ENCODE measurements at places on chromosomes 7 and 10.

DNA sequence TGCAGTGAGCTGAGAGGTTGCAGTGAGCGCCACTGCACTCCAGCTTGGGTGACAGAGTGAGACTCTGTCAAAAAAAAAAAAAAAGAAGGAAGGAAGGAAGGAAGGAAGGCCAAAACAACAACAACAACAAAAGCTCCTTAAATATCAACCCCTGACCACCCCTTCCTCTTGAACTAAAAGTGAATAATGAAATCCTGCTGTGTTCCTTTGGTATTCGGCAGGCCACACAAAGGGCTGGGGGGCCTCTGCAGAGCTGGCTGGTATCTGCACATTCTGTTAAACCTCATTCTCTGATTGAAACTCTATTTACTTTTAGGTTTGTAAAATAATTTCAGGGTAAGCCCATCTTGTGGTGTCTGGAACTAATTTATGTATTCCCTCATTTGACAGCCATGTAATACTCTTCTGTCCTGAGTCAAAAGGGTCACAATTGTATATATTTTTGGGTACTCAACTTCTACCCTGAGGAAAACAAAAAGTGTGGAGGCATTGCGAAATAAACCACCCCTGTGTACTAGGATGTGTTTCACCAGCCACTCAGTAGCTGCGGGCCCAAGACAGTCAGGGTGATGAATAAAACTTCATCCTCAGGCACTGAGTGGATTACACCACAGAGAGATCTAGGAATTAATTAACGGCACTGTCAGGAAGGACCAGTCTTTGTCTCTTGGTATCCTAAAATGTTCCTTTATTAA lies 446.4 kb upstream of the PFKP start:
- DNase-seq: no peak

DNA sequence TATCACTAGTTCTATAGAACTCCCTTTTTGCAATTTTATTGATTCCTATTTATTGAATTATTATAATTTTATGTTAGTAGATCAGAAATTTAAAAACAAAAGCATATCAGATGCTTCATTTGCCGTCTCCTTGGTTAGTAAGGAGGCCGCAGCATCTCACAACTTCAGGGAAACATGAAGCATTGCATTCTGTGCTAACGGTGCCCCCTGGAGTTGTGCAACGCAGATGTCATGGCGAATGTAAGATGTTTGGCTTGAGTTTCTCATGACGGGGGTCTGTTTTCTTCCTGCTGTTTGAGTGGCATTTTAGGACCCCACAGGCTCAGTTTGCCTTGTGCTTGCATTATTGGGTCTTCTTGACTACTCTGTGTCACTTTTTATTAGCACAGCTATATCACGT lies 124.8 kb downstream of the CNNM2 start:
- DNase-seq: no peak

GRCh38 chr10:101856626-101857025 lies 13.0 kb upstream of the KCNIP2 start:
- DNase-seq: no peak

DNA sequence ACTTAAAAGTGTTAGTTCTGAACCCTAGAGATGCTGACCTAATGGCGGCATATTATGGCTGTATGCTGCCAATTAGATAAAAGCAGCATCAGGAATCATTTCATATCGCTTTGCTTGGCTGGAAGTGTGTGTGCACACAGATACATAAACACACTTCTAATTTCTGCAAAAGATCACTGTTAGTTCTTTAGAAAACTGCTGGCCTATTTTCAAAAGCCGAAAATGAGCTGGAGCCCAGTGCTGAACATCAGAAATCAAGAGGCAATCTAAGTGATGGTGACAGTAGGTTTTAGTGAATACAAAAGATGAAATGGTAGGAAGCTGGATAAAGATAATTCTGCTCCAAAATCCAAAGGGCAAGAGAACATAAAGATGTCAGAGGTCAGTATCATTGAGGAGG lies 745.8 kb upstream of the LRRTM3 start:
- no peak for DNase-seq

DNA sequence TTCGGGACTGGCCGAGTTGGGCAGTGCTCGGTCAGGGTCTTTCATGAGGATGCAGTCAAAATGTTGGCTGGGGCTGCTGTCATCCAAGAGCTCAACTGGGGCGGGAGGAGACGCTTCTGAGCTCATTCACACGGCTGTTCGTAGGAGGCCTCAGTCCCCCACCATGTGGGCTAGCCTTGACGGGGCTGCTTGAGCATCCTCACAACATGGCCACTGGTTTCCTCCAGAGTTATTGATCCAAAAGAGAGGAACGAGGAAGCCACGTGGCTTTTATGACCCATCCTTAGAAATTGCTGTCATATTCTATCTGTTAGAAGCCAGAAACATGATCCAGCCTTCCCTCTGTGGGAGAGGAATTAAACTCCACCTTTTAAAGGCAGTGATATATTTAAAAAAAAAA lies 68.1 kb downstream of the GTF2IRD1 start:
- no peak for DNase-seq

GRCh38 chr10:118775478-118775877 lies 20.7 kb upstream of the CACUL1 start:
- no peak for DNase-seq

DNA sequence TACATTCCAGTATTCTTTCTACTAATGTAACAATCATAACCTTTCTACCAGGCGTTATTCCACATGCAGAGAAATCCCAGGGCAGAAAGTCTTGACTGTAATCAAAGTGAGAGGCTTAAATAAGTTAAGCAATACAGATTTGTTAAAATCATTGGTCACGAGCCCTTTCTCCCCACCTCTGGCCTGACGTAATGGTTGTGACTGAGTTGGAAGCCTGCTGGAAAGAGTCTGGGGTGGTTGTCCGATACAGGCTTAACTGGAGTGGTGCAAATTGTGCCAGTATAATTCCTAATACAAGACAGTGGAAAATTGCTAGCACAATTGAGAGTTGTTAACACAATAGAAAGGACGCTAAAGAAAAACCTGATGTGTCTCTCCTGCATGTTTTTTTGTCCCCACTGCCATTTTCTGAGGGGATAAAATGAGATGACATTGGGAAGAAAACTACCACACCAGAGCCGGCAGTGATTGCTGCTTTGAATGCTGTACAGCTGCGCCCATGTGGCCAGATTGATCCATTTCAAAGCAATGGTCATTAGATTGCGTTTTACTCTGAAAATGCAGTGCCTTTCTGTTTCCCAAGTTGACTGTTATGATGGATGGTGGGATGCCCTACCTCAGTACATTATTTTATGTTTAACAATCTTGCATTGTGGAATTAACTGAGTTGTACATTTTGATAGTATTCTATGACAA lies 190.8 kb downstream of the POU6F2 start:
- DNase-seq: no peak

DNA sequence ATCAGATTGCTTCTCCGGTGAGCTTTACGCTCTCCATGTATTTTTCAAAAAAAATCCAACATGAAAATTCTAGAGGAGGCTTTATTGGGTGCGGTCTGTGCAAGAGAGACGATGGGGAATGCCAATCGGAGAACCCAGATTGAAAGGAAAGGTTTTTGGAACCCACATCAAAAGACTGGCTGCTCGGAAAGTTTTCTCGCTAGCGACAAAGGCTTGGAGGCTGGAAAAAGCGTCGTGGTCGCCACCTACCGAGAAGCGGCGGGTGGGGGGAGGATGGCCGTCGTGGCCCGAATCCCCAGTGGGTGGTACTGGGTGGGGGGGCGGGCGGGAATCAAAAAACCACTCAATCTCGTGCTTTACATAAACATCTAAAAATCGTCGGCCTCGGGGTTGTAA lies 1.1 kb upstream of the GTF2I start:
- DNase-seq: peak; percentile 52

GRCh38 chr10:80613466-80614170 lies 75.9 kb downstream of the SH2D4B start:
- DNase-seq: no peak

- DNase-seq: no peak
Observed at GRCh38 chr7:118148930-118149329, 35.0 kb upstream of the LSM8 start.

DNA sequence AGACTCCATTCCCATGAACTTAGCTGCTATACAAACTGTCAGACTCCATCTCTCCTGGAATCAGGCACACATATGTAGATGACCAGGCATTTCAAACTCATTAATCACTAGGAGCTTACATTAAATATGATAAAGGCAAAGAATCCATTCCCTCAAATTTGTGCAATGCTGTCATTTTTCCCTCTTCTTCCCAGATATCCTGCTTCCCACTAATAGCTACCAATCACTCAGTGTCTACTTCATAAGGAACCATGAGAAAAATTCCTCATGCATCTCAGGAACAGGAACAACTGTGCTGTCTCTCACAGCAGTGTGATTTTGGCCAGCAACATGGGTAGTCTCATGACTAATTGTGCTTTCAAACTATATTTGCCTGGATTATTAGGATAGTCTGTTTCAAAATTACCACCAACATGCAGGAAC lies 133.9 kb downstream of the DKK1 start:
- no peak for DNase-seq

DNA sequence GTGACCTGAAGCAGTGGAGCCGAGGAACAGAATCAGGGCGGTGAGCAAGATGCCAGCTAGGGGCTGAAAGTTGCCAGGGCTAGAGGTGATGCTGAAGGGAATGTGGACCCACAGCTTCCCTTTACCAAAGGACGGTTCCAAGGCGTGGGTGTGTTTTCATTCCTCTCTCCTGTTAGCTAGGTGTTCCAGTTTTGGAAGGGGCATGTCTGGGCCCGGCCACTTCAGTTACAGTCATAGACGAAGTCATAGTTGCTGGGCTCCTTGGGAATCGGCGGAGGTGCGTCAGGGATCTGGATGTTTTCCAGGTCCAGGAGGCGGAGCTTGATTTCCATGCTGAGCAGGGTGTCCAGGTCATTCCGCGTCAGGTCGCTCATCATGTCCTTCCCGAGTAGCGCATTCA lies 131.0 kb upstream of the AOAH start:
- no peak for DNase-seq

GRCh38 chr10:100447663-100448062 lies 15.1 kb upstream of the WNT8B start:
- no peak for DNase-seq

DNA sequence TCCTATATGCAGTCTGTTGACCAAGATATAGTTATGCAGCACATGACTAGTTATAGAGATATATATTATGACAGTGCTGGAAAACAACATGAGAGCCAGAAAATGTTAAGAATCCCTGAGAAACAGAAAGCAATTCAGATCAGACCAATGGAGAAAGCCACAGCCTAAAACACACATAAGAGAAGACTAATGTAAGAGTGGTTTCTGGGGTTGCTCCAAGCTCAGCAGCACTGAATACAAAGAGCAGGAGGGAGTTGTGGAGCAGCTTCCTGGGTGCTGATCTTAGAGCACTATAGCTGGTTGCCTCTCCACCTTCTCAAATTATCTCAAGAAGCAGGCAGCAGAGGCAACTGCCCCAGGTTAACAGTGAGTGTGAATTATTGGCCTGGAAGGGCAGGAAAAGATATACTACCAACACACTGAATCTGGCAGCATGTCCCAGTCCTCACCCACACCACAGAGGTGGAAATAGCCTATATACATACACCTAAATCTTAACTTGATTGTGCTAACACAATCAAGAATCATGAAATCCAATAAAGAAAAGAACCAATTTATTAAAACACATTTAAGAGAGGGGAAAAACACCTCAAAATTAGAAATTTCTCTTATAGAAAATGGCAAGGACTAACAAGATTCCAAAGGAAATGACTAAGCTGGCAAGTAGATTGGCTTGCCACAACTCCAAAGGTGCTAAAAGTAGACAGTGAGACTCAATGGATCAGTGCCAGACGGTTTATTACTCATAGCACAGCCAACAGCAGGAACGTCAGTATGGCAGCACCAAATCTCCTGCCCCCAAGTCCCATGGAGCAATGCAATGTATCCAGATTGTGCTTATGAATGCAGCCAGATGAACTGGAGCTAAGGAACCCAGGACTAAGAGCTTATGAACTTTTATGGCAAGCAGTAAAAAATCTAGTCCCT lies 5.1 kb downstream of the PTTG1IP2 start:
- no peak for DNase-seq

DNA sequence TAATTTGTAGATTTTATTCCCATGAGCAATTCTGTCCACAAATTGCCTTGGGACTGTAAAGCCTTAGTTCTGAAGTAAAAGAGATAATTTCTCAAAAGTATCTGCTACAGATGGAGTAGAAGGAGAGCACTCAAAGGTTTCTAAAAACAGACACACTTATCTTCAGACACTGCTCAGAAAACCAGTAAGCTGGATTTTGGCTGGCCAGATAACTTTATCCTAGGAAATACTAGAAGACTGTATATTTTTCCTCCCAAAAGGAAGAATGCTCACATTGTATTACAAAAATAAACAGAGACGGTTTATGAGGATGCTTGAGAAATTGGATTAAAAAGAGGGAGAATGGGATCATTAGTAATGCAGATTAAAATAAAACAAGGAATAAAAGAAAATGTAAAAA lies 178.0 kb upstream of the IGFBP3 start:
- DNase-seq: no peak

GRCh38 chr10:113235508-113235907 lies 285.5 kb downstream of the TCF7L2 start:
- no peak for DNase-seq

- no peak for DNase-seq
Observed at GRCh38 chr7:20602306-20602705, 13.2 kb upstream of the ABCB5 start.

GRCh38 chr10:44864051-44864450 lies 47.1 kb upstream of the TMEM72 start:
- no peak for DNase-seq

DNA sequence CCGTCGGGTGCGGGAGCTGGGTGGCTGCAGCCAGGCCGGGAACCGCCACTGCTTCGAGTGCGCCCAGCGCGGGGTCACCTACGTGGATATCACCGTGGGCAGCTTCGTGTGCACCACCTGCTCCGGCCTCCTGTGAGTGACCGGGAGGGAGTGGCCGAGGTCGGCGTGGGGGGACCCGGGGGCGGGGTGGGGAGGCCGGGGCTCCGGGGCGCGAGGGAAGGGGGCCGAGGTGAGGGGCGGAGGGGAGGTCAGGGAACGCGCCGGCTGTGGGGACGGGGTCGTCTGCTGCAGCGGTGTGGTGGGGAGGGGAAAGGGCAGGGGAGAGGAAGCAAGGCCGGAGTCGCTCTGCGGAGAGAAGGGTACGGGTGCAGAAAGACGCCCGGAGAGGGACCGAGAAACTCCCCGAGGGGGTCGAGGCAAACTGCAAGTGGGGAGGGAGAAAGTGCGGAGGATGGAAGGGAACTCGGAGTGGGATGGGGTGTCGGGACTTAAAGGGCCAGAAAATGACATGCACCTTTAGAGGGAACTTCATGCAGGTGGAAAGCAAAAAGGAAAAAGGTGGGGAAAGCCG lies 518 bp downstream of the AGFG2 start:
- no peak for DNase-seq

DNA sequence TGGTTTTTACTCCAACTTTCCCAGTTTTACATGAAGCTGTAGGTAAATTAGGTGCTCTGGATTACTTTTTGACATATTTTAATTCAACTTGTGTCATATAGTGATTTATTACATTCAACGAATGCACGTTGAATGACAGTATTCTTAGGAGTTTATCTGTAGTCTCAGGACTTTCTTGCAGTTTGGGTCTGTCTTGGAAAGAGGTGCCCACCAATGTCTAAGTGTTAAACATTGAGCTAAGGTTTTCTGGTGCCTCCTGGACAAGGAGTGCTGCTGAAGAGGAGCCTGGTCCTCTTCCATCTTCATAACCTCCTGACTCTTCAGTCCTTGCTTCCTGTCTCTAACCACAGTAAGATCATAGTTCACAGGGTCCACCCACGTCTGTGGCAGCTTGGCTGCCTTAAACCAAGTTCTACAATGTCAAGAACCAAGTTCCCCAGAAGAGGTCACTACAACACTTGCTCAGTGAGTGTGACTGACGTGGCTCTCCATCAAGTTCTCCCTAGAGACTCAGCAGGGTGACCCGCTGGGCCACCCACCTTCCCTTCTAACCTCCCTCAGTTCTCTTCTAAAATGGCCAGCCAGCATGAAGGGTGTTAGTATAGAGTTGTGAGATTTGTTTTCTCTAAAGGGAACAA lies 6.1 kb downstream of the NPY start:
- no peak for DNase-seq
